ENCODE measurements at places on chromosomes 5 and 9. TPM values are rescaled to one million over a fixed set of nuclear protein-coding genes. Genes with fewer than 3 reads are reported as not detected.

PTAR1 gene
- 36.0 TPM for total RNA-seq

EIF4EBP3 gene
- total RNA-seq, result 11.9 TPM

- no peaks in the 10 kb centered on the region for H3K4me1 ChIP-seq
- no peak overlapping the region for H3K4me3 ChIP-seq
- no peak overlapping the region for H3K27ac ChIP-seq
These were observed 7.6 kb upstream of the ELOVL7 start for GRCh38 chr5:60851626-60852025.

BRINP1 gene
- not detected for total RNA-seq

- no peaks in the 10 kb centered on the region for H3K36me3 ChIP-seq
- H3K27me3 ChIP-seq, result peaks cover 21% of the 10 kb centered on the region
- no peak overlapping the region for H3K27ac ChIP-seq
- DNase-seq, result no peak
- no peak overlapping the region for H3K4me3 ChIP-seq
- H3K4me1 ChIP-seq, result peaks cover 9% of the 10 kb centered on the region
These were observed 4.3 kb upstream of the IL13 start for GRCh38 chr5:132653716-132654115.

C5orf58 gene
- not detected for total RNA-seq

LIX1 gene
- not detected for total RNA-seq

DNA sequence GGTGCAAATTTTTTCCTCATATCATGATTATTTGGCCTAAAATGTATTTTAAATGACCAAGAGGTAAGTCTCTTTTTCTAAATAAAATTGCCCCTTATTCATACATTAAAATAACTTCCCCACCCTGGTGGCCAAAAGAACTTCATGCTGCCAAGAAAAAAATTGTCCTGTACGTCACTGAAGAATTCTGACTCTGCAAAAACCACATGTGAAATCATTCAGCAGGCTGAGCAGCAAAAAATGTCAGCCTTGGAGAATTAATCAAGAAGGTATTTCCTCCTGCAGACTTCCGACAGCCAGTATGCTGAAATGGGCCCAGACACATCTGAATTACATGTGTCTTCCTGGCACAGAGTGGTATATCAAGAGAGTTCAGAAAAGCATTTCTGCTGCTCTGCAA is 94.6 kb upstream of the HMHB1 start:
- no peaks in the 10 kb centered on the region for H3K36me3 ChIP-seq
- H3K4me1 ChIP-seq, result no peaks in the 10 kb centered on the region
- H3K4me3 ChIP-seq, result no peak overlapping the region
- H3K27me3 ChIP-seq, result no peaks in the 10 kb centered on the region
- no peak overlapping the region for H3K27ac ChIP-seq

- no peaks in the 10 kb centered on the region for H3K4me1 ChIP-seq
- no peak for DNase-seq
- no peak overlapping the region for H3K27ac ChIP-seq
- no peaks in the 10 kb centered on the region for H3K27me3 ChIP-seq
These were observed 125.6 kb upstream of the KLF9 start for GRCh38 chr9:70540016-70540415.

GRCh38 chr5:17898766-17899165 is 264.5 kb downstream of the TAF11L14 start:
- no peak overlapping the region for H3K4me3 ChIP-seq
- no peaks in the 10 kb centered on the region for H3K27me3 ChIP-seq
- no peaks in the 10 kb centered on the region for H3K4me1 ChIP-seq
- H3K36me3 ChIP-seq, result no peaks in the 10 kb centered on the region

- H3K27me3 ChIP-seq, result peaks cover 16% of the 10 kb centered on the region
- H3K4me1 ChIP-seq, result no peaks in the 10 kb centered on the region
- no peak overlapping the region for H3K4me3 ChIP-seq
- no peak overlapping the region for H3K27ac ChIP-seq
These were observed 103.8 kb upstream of the ERCC6L2 start for GRCh38 chr9:95771556-95772246.

GRCh38 chr9:113934829-113935676 is 58.9 kb downstream of the ZNF618 start:
- no peaks in the 10 kb centered on the region for H3K36me3 ChIP-seq
- H3K27me3 ChIP-seq, result no peaks in the 10 kb centered on the region
- no peaks in the 10 kb centered on the region for H3K4me1 ChIP-seq
- no peak for DNase-seq

DNA sequence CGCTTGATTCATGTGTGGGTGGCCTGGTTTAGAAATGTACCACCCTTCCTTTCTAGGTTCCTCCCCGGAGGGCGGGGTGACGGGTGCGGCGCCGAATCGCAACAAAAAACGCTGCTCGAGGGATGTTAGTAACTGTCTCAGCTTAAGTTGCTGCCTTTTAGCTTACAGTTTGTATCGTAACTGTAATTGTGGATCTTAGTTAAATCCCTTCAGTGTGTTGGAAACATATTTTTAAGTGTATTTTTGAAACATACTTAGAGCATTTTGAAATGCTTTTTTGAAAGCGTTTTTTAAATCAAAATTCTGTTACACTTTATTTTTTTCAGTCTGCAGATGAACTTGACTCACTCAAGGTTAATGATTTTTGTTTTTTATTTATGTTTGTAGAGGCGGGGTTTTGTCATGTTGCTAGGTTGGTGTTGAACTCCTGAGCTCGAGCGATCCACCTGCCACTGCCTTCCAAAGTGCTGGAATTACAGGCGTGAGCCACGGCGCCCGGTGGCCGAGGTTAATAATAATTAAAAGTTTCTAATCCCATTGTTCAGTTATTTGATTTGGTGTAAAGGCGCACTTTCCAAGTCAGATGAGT is 997 bp upstream of the CHD1 start:
- peaks cover 6% of the 10 kb centered on the region for H3K36me3 ChIP-seq
- no peak for DNase-seq
- no peaks in the 10 kb centered on the region for H3K27me3 ChIP-seq
- peak overlapping the region; percentile 100 for H3K27ac ChIP-seq
- H3K4me1 ChIP-seq, result peaks cover 65% of the 10 kb centered on the region

- no peaks in the 10 kb centered on the region for H3K27me3 ChIP-seq
- no peak for DNase-seq
- no peak overlapping the region for H3K4me3 ChIP-seq
- H3K27ac ChIP-seq, result no peak overlapping the region
- H3K4me1 ChIP-seq, result peaks cover 40% of the 10 kb centered on the region
- no peaks in the 10 kb centered on the region for H3K36me3 ChIP-seq
These were observed 3.5 kb downstream of the PAM start for GRCh38 chr5:102758576-102758975.

DNA sequence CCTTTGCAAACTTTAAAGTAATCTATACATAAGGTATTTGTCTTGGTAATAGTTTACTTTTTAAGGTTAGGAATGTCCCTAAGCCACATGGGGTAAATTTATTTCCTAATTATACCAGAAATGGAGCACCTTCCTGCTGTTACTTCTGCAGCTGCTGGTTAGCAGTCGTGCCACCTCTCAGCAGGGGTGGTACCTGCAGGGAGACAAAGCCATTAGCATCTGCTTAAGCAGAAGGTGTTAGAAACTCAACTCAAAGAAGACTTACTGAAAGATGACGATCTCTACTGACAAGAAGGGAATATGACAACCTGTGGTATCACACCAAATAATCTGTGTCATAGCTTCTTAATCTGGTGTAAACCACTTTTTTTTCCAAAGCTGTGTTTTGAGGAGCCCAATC is 173.7 kb downstream of the BRINP1 start:
- no peaks in the 10 kb centered on the region for H3K36me3 ChIP-seq
- no peak overlapping the region for H3K4me3 ChIP-seq
- no peak overlapping the region for H3K27ac ChIP-seq
- DNase-seq, result no peak

GRCh38 chr9:128296340-128297220 is 20.5 kb downstream of the SWI5 start:
- no peaks in the 10 kb centered on the region for H3K36me3 ChIP-seq
- no peak overlapping the region for H3K4me3 ChIP-seq
- no peak for DNase-seq
- H3K27me3 ChIP-seq, result no peaks in the 10 kb centered on the region
- H3K4me1 ChIP-seq, result peaks cover 4% of the 10 kb centered on the region
- H3K27ac ChIP-seq, result peak overlapping the region; percentile 51

GRCh38 chr5:56176155-56176798 is 56.9 kb downstream of the ANKRD55 start:
- H3K4me1 ChIP-seq, result peaks cover 5% of the 10 kb centered on the region
- no peak overlapping the region for H3K27ac ChIP-seq
- H3K27me3 ChIP-seq, result no peaks in the 10 kb centered on the region
- H3K4me3 ChIP-seq, result no peak overlapping the region

- H3K4me1 ChIP-seq, result no peaks in the 10 kb centered on the region
- H3K27ac ChIP-seq, result no peak overlapping the region
- no peak overlapping the region for H3K4me3 ChIP-seq
- no peaks in the 10 kb centered on the region for H3K36me3 ChIP-seq
- H3K27me3 ChIP-seq, result no peaks in the 10 kb centered on the region
These were observed 26.7 kb downstream of the MARCHF11 start for GRCh38 chr5:16152601-16153568.

DNA sequence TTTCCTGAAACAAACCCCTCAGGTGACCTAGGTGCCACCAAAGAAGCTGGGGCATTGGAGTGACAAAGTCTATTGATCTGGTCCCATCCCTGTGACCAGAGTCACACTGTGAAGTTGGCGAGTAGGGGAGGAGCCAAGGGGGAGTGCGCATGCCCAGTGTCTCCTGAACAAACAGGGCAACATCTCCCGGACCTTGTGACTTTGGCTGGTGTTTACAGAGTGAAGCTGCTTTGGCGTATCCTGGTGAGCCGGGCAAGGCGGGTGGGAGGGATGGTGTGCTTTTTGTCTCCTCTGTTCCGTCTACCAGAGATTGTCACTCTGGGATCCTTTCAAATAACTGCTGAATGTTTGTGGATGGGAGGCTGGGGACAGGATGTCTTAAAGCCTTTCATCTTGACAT is 204.5 kb downstream of the HSPA4 start:
- no peak for DNase-seq
- H3K27me3 ChIP-seq, result no peaks in the 10 kb centered on the region
- H3K4me3 ChIP-seq, result no peak overlapping the region
- H3K36me3 ChIP-seq, result no peaks in the 10 kb centered on the region
- H3K27ac ChIP-seq, result no peak overlapping the region
- peaks cover 7% of the 10 kb centered on the region for H3K4me1 ChIP-seq

TAF11L10 gene
- total RNA-seq, result not detected

DNA sequence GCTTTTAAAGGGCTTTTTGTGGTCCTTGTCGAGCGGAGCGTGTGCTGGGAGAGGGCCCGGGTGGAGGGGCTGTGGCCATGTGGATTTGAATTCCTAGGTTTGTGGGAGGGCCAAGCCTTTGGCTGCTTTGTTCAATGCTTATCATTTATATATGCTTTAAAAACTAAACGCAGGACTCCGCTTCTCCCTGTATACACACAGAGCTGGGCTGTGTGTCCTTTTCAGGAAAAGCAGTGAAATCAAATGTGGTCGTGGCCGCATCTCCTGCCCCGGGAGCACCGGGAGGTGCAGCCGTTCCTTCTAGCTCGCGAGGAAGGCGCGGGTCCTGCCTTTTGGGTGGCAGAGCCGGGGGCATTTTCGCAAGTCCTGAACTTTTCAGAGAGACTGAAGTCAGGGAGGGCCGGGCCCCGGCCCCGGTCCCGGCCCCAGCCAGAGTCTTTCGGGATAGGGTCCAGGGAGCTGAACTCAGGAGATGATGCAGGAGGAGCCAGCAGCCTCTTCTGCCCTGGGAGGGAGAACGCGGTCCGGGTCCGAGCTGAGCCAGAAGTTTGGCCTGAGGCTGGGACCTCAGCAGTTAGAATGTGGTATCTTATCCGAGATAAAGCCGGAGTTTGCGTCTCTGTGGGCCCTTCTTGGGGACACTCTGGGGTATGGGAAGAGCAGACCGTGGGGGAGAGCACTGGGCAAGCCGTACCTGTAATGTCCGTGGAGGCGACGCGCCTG is 158.8 kb downstream of the C9orf152 start:
- no peaks in the 10 kb centered on the region for H3K36me3 ChIP-seq
- peaks cover 2% of the 10 kb centered on the region for H3K27me3 ChIP-seq
- peaks cover 22% of the 10 kb centered on the region for H3K4me1 ChIP-seq
- no peak overlapping the region for H3K27ac ChIP-seq

GRCh38 chr9:135330307-135330631 is 149.3 kb upstream of the PPP1R26 start:
- no peak overlapping the region for H3K4me3 ChIP-seq

DNA sequence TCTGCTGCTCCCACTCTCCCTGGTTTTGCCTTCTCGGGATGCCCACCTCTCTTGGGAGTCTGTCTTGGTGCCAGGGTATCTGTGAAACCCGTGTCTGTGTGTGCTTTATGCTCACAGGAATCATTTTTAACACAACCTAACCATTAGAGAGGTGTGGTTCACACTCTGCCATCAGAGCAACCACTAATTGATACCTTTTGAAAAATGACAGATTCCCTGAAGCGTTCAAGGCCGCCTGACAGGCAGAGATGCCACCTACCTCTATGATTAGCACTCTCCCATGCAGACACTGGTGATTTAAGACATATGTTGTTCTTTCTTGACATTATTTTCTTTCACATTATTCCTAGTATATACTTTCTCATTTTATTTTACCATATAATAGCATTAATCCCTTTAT is 207.3 kb upstream of the SGCD start:
- H3K27me3 ChIP-seq, result no peaks in the 10 kb centered on the region
- H3K4me3 ChIP-seq, result no peak overlapping the region
- no peaks in the 10 kb centered on the region for H3K4me1 ChIP-seq

NMUR2 gene
- not detected for total RNA-seq

- DNase-seq, result no peak
- H3K36me3 ChIP-seq, result peaks cover 8% of the 10 kb centered on the region
- no peaks in the 10 kb centered on the region for H3K27me3 ChIP-seq
- peaks cover 19% of the 10 kb centered on the region for H3K4me1 ChIP-seq
These were observed 41.0 kb downstream of the ERMP1 start for GRCh38 chr9:5791870-5792269.

SPATA9 gene
- total RNA-seq, result not detected

FBLL1 gene
- not detected for total RNA-seq

GRCh38 chr5:110951373-110951791 is 120.1 kb upstream of the TSLP start:
- no peak overlapping the region for H3K27ac ChIP-seq
- H3K36me3 ChIP-seq, result no peaks in the 10 kb centered on the region
- H3K4me3 ChIP-seq, result no peak overlapping the region
- H3K4me1 ChIP-seq, result no peaks in the 10 kb centered on the region
- H3K27me3 ChIP-seq, result no peaks in the 10 kb centered on the region
- DNase-seq, result no peak
